ENCODE measurements at places on chromosomes 7 and 10.

DNA sequence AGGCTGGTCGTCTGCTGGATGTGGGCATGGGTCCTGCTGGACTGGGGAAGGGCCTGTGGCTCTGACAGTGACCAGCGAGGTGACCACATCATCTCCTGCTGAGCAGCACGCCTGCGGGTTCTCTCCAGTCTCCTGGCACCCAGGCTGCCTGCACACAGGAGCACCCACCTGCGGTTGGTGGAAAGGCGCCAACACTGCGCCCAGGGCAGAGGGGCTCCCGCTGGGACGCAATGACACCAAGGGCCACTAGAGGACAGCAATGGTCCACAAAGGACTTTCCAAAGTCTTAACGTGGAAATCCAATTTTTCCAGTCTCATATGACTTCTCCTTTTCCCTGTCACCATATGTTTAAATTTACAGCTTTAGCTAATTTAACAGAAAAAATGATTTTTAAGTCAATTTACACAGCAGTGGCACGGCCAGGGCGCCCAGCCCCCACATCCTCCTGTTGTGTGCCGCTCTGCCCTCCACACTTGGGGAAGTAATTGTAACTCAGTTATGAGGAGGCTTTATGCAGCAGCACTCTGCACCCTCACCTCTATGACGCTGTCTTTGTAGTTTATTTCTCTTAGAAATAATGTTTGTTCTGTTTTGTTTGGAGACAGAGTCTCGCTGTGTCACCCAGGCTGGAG lies 38.1 kb downstream of the CFAP46 start:
- peaks cover 1% of the 10 kb centered on the region for H3K27me3 ChIP-seq
- DNase-seq: peak; percentile 33
- no peak overlapping the region for H3K4me3 ChIP-seq
- no peaks in the 10 kb centered on the region for H3K36me3 ChIP-seq

DNA sequence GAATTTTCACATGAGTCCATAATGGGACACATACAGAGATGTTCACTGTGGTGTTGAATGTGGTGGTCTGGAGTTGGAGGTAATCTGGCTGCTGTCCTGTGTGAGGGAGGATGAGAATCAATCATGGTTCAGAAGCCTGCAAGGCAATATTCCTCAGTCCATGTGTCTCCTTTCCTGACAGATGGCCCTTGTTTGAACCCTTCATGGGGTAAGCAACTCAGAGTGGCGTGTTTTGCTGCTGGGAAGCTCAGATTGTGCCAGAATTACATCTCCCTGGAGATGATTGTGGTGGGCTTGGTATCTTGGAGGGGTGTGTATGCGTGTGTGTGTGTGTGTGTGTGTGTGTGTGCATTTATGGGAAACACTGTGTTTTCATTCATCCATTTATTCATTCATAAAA lies 44.5 kb upstream of the COMTD1 start:
- H3K36me3 ChIP-seq: no peaks in the 10 kb centered on the region
- DNase-seq: no peak
- no peak overlapping the region for H3K4me3 ChIP-seq
- peaks cover 8% of the 10 kb centered on the region for H3K27me3 ChIP-seq
- no peaks in the 10 kb centered on the region for H3K4me1 ChIP-seq

- H3K27me3 ChIP-seq: no peaks in the 10 kb centered on the region
- H3K27ac ChIP-seq: no peak overlapping the region
Observed at GRCh38 chr10:117449636-117450035, 74.4 kb upstream of the PDZD8 start.

- no peak for DNase-seq
- H3K27ac ChIP-seq: no peak overlapping the region
- H3K36me3 ChIP-seq: no peaks in the 10 kb centered on the region
- H3K27me3 ChIP-seq: peaks cover 3% of the 10 kb centered on the region
- no peak overlapping the region for H3K4me3 ChIP-seq
- H3K4me1 ChIP-seq: peaks cover 15% of the 10 kb centered on the region
Observed at GRCh38 chr10:11451640-11452260, 159.7 kb downstream of the USP6NL start.
